ENCODE measurements at places on chromosomes 2 and 18.

- DNase-seq = no peak
Measured at GRCh38 chr18:12968619-12969018, 20.8 kb downstream of the SEH1L start.

GRCh38 chr18:54881229-54881768, 53.0 kb downstream of the RAB27B start:
- DNase-seq = no peak

- DNase-seq = no peak
Measured at GRCh38 chr2:47917276-47917961, 11.1 kb upstream of the FBXO11 start.

- no peak for DNase-seq
Measured at GRCh38 chr2:226715347-226715990, 84.2 kb downstream of the IRS1 start.

GRCh38 chr2:122764014-122764413, 1008.6 kb downstream of the TSN start:
- DNase-seq = no peak

GRCh38 chr18:31426021-31426420, 21.5 kb upstream of the DSG3 start:
- no peak for DNase-seq

DNA sequence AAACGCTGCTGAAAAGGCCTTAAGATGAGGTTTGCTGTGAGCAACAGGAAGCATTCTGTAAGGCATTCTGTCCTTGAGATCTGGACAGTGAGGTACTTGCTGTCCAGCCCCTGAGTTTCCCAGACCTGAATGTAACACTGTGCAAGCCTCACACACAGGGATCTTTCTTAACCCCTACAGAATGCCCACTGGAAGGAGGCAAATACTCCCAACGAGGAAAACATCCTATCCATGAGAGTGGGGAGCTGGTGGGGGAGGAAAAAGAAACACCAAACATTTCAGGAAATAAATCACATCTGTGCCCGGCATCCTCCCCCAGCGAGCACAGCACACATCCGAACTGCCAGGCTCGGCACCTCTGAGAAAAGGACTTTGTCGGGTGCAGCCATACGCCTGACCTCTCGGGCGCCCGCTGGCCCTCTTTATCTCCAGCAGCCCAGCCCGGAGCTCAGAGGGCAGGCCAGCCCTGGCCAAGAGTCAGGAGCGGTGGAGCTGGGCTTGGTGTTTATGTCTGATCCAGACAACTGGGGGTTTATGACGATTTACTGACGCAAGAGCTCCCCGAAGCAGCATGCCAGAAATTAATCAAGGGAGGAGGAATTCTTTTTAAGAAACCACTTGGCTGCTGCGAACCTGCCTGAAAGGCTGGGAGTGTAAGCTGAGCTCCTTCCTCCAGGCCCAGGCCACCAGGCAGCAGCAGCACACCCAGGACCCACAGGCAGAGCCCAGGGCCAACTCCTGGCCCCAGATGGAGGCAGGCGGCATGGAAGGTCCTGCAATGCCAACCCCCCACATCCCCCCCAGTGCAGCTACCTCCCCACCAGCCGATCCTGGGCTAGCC, 72.2 kb downstream of the HDAC4 start:
- DNase-seq = peak; percentile 92

DNA sequence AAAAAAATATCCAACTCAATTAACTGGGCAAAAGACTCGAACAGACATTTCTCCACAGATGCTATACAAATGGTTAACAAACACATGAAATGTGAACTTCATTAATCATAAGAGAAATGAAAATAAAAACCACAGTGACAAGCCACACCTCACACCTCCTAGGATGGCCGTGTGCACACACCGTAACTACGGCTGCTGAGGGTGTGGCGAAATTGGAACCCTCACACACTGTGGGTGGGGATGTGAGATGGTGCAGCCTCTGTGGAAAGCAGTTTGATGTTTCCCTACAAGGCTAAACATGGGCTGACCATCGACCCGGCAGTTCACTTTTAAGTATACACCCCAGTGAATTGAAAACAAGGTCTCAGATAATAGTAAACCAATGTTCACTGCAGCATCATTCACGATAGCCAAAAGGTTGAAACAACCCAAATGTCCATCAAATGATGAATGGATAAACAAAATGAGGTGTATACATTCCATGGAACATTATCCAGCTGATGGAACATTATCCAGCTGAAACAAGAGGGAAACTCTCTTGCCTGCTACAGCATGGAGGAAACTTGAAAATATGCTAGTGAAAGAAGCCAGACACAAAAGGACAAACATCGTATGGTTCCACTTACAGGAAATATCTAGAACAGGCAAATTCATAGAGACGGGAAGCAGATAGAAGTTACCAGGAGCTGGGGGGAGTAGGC, 32.2 kb downstream of the ZAP70 start:
- no peak for DNase-seq

DNA sequence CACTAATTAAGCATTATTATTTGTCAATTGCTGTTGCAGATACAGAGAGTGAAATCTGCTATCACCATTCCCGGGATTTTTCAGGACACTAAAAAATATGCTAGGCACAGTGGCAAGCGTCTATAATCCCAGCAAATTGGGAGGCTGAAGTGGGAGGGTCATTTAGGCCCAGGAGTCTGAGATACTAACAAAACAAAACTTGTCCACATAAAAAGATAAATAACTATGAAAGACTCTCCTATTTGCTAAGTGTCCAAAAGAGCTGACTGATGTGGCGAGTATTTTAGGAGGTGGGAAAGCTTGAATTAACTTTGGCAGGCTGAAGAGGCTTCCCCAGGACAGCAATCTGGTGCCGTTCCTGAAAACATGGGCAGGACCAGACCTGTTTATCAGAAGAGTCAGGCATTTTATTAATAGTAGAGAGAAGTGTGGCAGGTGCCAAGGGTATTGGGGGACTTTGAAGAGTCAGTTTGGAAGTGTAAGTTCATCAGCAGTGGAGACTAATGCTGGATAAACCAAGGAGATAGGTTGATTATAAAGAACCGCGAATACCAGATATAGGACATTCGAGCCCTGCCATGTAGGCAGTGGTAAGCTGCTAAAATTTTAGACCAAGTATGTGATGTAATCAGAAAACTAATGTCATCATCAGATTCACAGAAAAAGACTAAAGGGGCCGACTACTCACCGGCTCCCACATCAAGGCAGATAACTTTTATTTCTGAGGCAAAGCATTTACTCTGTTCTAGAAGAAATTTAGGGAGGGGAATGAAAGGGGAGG, 201.8 kb downstream of the EPHA4 start:
- no peak for DNase-seq

DNA sequence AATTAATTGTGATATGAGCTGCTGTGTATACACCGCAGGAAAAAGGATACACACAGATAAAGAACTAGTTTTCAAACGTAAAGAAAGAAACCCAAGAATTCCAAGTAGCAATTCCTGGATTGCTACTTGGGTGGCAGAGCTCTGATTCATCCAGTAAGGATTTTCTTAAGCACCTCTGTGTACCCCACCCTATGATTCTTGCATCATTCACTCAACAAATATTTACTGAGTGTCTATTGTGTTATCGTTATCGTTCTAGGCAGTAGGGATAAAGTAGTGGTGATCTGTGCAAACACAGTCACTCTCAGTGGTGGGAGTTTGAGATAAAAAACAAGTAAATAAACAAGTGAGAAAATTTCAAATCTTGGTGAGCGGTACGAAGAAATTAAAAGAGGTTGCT, 4.9 kb upstream of the TMEM200C start:
- peak; percentile 31 for DNase-seq

- DNase-seq = no peak
Measured at GRCh38 chr2:175004730-175004979, 526 bp downstream of the CHN1 start.

DNA sequence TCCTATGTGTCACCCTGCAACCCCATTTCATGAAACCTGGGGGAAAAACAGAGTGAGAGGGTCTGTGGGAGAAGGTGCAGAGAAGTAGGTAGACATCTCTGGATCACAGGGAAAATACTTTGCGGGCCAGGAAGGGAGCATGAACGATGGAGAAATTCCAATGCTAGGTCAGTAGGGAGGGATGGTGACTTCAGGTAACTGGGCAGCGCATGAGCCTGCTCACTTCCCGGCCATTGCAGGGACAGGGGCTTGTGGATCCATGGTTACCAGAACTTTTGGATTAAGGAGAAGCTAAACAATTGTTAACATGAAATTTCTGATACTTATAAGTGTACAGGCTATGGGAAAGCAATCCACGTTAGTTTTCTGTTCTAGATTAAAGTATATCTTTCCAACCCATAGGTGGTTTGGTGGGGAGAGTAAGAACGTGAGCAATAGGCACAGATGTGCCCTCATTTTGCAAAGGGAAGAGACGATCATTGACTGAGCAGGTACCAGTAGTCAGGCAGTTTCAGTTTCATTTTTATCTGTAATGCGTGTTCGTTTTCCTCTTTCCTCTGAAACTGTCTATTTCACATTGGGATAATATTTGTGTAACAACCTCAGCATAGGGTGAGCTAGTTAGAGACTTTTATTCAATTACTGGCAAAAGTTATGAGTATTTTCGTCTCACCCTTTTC, 65.0 kb downstream of the NYAP2 start:
- no peak for DNase-seq

- DNase-seq = no peak
Measured at GRCh38 chr2:179954026-179954425, 53.1 kb downstream of the CWC22 start.

DNA sequence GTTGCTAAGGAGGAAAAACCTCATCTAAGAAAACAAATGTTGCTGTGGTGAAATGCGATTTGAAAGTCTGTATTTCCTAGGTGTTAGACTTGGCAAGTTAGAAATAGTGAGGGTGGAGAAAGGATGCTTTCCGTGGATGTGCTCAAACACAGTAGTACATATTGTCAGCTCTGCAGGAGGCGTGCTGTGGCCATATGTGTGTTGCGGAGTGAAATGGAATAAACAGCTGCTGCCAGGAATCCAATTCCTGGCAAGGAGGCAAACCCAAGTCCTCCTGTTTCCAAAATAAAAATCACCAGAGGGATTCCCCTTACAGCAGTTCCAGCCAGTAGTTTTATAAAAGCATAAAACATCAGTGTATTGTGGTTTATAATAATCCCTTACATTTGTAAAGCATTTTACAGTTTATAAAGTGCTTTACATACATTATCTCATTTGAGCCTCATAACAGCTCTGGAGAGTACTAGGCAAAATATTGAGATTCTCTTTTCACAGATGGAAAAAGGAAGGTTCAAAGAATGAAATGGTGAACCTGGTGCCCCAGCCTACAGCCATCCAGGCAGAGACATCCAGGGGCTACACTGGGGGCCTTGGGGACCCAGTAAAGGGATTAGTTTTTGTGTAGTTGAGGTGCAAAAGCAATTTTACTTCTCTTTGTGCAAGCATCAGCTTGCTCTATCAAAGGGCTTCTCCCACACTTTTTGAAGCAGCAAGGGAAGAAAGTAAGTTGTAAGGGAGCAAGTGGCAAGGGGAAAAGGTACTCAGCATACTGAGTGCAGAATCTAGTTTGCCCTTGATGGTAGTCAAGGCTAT, 206.0 kb downstream of the AGPS start:
- peak; percentile 88 for DNase-seq

- DNase-seq = no peak
Measured at GRCh38 chr2:1975060-1975459, 230.7 kb upstream of the PXDN start.

DNA sequence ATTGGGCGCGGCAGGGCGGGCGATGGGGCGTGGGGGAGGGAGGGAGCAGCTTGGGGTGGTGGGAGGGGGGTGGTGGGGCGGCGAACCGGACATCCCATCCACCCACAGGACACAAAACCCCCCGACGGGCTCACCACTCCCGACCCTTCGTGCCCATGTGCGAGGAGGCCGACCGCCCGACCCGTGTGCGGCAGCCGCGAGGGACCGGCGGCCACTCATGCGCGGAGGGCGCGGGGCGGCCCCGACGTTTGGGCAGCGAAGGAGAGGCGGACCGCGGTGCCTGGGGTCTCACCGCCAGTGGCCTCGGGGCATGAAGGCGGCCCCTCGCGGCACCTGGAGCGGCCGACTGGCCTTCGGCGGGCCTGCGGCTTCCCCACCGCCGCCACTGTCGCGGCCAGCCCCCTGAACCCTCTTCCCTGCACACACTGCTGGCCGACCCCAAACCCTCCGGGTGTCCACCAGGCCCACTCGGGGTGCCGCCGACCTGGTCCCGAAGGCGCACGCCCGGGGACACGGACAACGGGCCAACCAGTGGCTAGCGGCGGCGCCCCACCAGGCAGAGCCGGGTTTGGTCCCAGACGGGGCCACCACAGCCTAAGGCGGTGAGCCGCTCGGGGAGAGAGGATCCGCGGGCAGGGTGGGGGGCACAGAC, 94.6 kb upstream of the ANKRD30BL start:
- no peak for DNase-seq

DNA sequence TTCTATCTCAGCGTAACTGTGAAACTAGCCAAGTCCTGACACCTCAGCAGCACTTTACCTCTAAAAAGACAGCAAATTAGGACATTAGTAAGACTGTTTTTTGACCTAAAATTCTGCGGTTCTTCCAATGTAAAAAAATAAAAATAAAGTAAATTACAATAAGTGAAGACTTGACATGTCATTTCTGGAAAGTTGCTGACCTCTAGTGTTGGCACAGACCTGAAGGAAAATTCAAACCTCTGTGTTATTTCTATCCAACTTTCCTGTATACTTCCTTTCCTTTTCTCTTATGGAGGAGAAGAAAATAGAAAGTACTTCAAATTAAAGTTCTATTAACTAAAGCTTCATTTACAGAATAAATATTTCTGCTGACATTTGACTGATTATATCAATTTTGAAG, 110.6 kb downstream of the TMEM182 start:
- no peak for DNase-seq

DNA sequence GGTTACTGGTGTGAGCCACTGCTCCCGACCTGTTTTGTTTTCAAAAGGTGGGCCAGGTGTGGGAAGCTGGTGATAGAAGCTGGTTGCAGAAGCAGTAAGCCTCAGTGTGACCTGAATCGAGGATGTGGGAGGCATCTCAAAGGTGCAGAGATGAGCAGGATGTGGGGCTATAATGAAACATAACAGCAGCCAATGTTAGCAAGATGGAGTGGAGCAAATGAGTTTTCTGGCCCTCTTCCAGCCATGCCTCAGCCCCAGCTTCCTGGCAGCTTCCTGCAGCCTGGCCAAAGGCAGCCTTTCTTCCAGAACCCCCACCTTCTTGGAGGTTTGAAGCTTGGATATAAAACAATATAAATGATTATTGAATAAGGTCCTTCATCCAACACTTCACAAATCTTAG, 184.8 kb downstream of the NCK2 start:
- no peak for DNase-seq

DNA sequence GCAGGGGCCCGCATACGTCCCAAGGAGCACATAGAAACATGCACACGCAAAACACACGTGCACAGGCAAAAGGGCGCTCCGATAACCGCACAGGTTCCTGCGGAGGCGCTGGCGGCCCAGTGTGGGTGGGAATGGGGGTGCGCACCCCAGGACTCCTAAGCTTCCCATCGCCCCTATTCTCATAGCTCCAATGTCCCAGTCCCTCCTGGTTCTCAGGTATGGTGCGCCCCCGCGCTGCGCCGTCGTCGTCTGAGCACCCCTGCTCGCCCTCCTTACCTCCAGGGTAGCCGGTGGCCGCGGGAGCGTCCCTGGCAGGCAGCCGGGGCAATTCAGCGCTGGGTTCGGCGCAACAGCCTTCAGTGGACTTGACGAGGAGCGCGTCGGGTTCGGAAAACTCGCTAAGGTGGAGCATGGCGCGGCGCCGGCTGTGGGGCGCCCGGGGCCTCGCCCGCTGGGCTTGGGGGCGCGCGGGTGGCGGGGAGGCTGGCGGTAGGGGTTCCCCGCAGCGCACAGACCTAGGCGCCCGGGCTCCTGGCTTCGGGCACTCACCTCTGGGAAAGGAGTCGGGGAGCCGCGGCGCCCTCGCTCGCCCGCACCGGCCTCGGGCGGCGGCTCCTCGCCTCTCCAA, 328 bp downstream of the EGR4 start:
- no peak for DNase-seq

Data from fibroblast of upper back skin (primary cell).